Aorta (tissue), 5 donors: ENCODE measurements at places on chromosomes 3 and 15. TPM values are rescaled to one million over a fixed set of nuclear protein-coding genes. Genes with fewer than 3 reads are reported as not detected.

GRCh38 chr3:32237670-32238452 lies 619 bp upstream of the CMTM8 start:
- no peak overlapping the region for H3K27ac ChIP-seq
- no peaks in the 10 kb centered on the region for H3K4me1 ChIP-seq
- peak; percentile 78 for DNase-seq
- H3K27me3 ChIP-seq, result no peaks in the 10 kb centered on the region
- H3K36me3 ChIP-seq, result no peaks in the 10 kb centered on the region

DNA sequence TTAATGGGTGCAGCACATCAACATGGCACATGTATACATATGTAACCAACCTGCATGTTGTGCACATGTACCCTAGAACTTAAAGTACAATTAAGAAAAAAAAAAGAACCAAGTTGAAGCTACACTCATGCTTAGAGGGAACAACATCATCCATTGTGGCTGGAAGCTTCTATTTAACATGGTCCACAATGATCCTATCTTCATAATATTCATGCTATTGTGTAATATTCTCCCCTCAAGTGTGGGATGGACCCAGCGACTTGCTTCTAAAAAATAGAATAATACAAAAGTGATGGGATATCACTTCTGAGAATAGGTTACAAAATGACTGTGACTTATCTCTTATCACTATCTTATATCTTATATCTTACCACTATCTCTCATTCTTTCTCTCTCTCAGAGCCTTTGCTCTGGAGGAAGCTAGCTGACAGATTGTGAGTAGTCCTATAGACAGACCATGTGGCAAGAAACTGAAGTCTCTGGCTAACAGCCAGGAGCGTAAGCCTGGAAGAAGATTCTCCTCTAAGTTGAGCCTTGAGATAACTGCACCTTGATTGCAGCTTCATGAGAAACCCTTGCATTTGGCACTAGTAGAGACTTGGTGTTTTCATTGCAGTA lies 198.5 kb upstream of the MRPL3 start:
- DNase-seq, result no peak
- no peak overlapping the region for H3K27ac ChIP-seq

DNA sequence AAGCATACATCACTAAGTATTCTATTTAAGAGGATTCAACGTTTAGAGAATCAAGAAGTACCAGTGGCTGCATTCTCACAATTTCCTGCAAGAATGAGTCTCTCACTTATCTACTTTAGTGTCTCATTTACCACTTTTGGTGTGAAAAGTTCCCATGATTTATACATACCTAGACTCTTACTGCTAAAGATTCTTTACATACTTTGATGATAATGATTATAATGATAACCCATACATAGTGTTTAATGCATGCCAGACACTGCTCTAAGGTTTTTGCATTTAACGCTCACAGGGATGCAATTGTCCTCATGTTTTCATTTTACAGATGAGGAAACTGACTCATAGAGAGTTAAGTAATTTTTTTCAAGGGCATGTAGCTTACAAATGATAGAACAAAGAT lies 133.6 kb downstream of the TMEM108 start:
- H3K27me3 ChIP-seq, result no peaks in the 10 kb centered on the region
- no peak for DNase-seq
- no peak overlapping the region for H3K27ac ChIP-seq
- H3K4me1 ChIP-seq, result no peaks in the 10 kb centered on the region
- H3K36me3 ChIP-seq, result no peaks in the 10 kb centered on the region

Gene ATP10A
- total RNA-seq, result 55.0 TPM

Gene ATP13A5
- total RNA-seq, result not detected

GRCh38 chr15:74200871-74201419 lies 1.6 kb downstream of the STRA6 start:
- DNase-seq, result no peak
- H3K4me3 ChIP-seq, result no peak overlapping the region
- no peaks in the 10 kb centered on the region for H3K4me1 ChIP-seq

- DNase-seq, result no peak
- no peaks in the 10 kb centered on the region for H3K4me1 ChIP-seq
- H3K4me3 ChIP-seq, result no peak overlapping the region
- H3K27ac ChIP-seq, result no peak overlapping the region
- no peaks in the 10 kb centered on the region for H3K27me3 ChIP-seq
- H3K36me3 ChIP-seq, result no peaks in the 10 kb centered on the region
These were observed 283.3 kb upstream of the RGMA start for GRCh38 chr15:93372208-93372864.

- H3K27ac ChIP-seq, result no peak overlapping the region
- no peaks in the 10 kb centered on the region for H3K36me3 ChIP-seq
- H3K27me3 ChIP-seq, result no peaks in the 10 kb centered on the region
- DNase-seq, result no peak
- H3K4me1 ChIP-seq, result no peaks in the 10 kb centered on the region
- no peak overlapping the region for H3K4me3 ChIP-seq
These were observed 27.6 kb downstream of the FOXL2 start for GRCh38 chr3:138919325-138919724.

- H3K36me3 ChIP-seq, result no peaks in the 10 kb centered on the region
- H3K4me3 ChIP-seq, result no peak overlapping the region
- no peaks in the 10 kb centered on the region for H3K27me3 ChIP-seq
- DNase-seq, result no peak
These were observed 52.9 kb downstream of the GASK1A start for GRCh38 chr3:43031889-43032545.

- peaks cover 10% of the 10 kb centered on the region for H3K4me1 ChIP-seq
- H3K36me3 ChIP-seq, result peaks cover 2% of the 10 kb centered on the region
- peak overlapping the region; percentile 4 for H3K27ac ChIP-seq
- H3K27me3 ChIP-seq, result no peaks in the 10 kb centered on the region
These were observed 53.9 kb downstream of the RLBP1 start for GRCh38 chr15:89167267-89168176.

DNA sequence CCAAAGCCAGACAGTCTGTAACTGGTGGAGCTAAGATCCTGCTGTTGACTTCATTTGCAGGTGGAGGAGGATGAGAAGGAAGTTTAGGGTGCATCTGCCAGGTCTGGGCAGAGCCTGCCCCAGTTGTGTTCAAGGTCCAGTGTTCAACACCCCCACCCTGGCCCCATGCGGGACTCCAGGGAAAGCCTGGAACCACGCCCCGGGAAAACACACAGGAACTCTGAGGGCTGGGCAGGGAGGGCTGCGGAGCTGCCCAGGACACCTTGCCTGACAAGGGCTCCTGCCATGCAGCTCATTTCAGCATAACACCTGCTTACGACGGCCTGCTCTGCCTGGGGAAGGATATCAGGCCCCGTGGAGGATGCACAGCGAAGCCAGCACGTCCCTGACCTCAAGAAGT lies 286.3 kb downstream of the XXYLT1 start:
- H3K4me1 ChIP-seq, result no peaks in the 10 kb centered on the region
- no peak overlapping the region for H3K4me3 ChIP-seq
- H3K36me3 ChIP-seq, result no peaks in the 10 kb centered on the region
- no peak overlapping the region for H3K27ac ChIP-seq

- peaks cover 12% of the 10 kb centered on the region for H3K36me3 ChIP-seq
- DNase-seq, result no peak
- no peaks in the 10 kb centered on the region for H3K4me1 ChIP-seq
- no peaks in the 10 kb centered on the region for H3K27me3 ChIP-seq
These were observed at the start of gene GRAMD2A for GRCh38 chr15:72197460-72198355. Gene GRAMD2A (minus strand): TSS chr15:72197787.

- H3K4me3 ChIP-seq, result no peak overlapping the region
- no peaks in the 10 kb centered on the region for H3K4me1 ChIP-seq
- H3K36me3 ChIP-seq, result peaks cover 11% of the 10 kb centered on the region
- DNase-seq, result no peak
- H3K27me3 ChIP-seq, result no peaks in the 10 kb centered on the region
These were observed 14.9 kb downstream of the CCDC32 start for GRCh38 chr15:40549894-40550293.

GRCh38 chr3:16898595-16899395 lies 14.0 kb downstream of the PLCL2 start:
- no peaks in the 10 kb centered on the region for H3K27me3 ChIP-seq
- H3K4me1 ChIP-seq, result no peaks in the 10 kb centered on the region
- DNase-seq, result no peak
- no peak overlapping the region for H3K27ac ChIP-seq

DNA sequence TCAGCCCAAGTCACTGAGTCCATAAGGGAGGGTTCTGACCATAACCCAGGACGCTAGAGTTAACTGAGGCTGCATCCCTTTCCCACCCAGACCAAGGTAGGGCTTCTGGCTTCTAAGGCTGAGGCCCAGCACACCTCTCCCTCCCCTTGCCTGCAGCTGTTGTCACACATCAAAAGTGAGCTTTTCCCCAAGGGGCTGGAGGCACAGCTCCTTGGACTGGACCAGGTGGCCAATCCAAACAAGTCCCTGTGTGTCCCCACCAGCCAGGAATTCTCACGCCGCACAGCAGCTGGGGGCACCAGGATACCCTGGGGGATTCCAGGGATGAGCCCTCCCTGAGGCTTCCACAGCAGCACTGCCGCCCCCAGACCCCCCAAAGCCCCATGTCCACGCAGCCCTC lies 22.3 kb upstream of the ISLR2 start:
- H3K4me3 ChIP-seq, result no peak overlapping the region
- H3K4me1 ChIP-seq, result no peaks in the 10 kb centered on the region
- H3K36me3 ChIP-seq, result no peaks in the 10 kb centered on the region
- H3K27me3 ChIP-seq, result no peaks in the 10 kb centered on the region
- no peak for DNase-seq

- no peaks in the 10 kb centered on the region for H3K36me3 ChIP-seq
- no peaks in the 10 kb centered on the region for H3K27me3 ChIP-seq
- H3K4me3 ChIP-seq, result no peak overlapping the region
- H3K27ac ChIP-seq, result no peak overlapping the region
- no peak for DNase-seq
- H3K4me1 ChIP-seq, result peaks cover 18% of the 10 kb centered on the region
These were observed 22.5 kb downstream of the MBNL1 start for GRCh38 chr3:152291238-152291637.

GRCh38 chr3:146214493-146214892 lies 36.4 kb downstream of the PLSCR4 start:
- H3K27ac ChIP-seq, result no peak overlapping the region
- H3K36me3 ChIP-seq, result no peaks in the 10 kb centered on the region
- H3K4me1 ChIP-seq, result no peaks in the 10 kb centered on the region
- DNase-seq, result no peak

- no peaks in the 10 kb centered on the region for H3K36me3 ChIP-seq
- no peak overlapping the region for H3K27ac ChIP-seq
- no peak for DNase-seq
These were observed 152.6 kb downstream of the DPH6 start for GRCh38 chr15:35393398-35393797.

GRCh38 chr3:13528217-13528867 lies 20.6 kb upstream of the FBLN2 start:
- H3K36me3 ChIP-seq, result no peaks in the 10 kb centered on the region
- peak; percentile 33 for DNase-seq
- H3K4me3 ChIP-seq, result no peak overlapping the region
- no peaks in the 10 kb centered on the region for H3K27me3 ChIP-seq
- no peaks in the 10 kb centered on the region for H3K4me1 ChIP-seq
- H3K27ac ChIP-seq, result no peak overlapping the region

DNA sequence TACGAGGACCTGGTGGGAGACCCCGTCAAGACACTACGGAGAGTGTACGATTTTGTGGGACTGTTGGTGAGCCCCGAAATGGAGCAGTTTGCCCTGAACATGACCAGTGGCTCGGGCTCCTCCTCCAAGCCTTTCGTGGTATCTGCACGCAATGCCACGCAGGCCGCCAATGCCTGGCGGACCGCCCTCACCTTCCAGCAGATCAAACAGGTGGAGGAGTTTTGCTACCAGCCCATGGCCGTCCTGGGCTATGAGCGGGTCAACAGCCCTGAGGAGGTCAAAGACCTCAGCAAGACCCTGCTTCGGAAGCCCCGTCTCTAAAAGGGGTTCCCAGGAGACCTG lies 2.5 kb downstream of the CHST2 start:
- DNase-seq, result no peak
- no peak overlapping the region for H3K27ac ChIP-seq
- no peak overlapping the region for H3K4me3 ChIP-seq
- H3K4me1 ChIP-seq, result no peaks in the 10 kb centered on the region
- no peaks in the 10 kb centered on the region for H3K27me3 ChIP-seq

Gene FSIP1
- 1.2 TPM for total RNA-seq

- DNase-seq, result peak; percentile 64
- no peaks in the 10 kb centered on the region for H3K27me3 ChIP-seq
- H3K27ac ChIP-seq, result no peak overlapping the region
- H3K36me3 ChIP-seq, result no peaks in the 10 kb centered on the region
- H3K4me3 ChIP-seq, result no peak overlapping the region
- H3K4me1 ChIP-seq, result no peaks in the 10 kb centered on the region
These were observed 13.3 kb downstream of the SH2D7 start for GRCh38 chr15:78105476-78106241.

GRCh38 chr3:149366941-149367840 lies 10.3 kb downstream of the TM4SF1 start:
- peaks cover 4% of the 10 kb centered on the region for H3K36me3 ChIP-seq
- no peaks in the 10 kb centered on the region for H3K27me3 ChIP-seq
- no peaks in the 10 kb centered on the region for H3K4me1 ChIP-seq
- no peak overlapping the region for H3K4me3 ChIP-seq
- H3K27ac ChIP-seq, result no peak overlapping the region

DNA sequence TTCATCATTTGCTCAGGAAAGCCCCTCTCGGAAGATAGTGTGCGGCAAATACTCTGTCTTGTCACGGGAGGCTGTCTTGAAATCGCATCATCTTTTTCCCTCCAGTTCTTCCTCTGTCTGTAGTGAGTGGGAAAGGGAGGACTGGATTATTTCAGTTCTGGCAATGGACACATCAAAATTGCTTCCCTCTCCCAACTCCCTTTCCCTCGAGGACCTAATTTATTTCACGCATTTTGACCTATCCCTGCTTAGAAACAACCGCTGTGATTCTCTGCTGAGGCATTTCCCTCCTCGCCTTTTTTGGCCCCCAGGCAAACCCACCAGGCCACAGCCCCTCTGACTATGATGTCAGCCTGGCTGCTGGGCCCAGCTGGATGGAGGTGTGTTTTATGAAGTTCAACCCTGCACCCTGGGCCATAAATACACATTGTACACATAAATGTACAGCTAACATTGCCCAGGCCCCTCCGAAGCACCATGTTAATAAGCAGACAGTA lies 138.7 kb upstream of the LRTM1 start:
- no peaks in the 10 kb centered on the region for H3K36me3 ChIP-seq
- H3K4me1 ChIP-seq, result no peaks in the 10 kb centered on the region
- H3K4me3 ChIP-seq, result no peak overlapping the region
- H3K27ac ChIP-seq, result no peak overlapping the region
- H3K27me3 ChIP-seq, result no peaks in the 10 kb centered on the region
- DNase-seq, result no peak

- H3K4me1 ChIP-seq, result no peaks in the 10 kb centered on the region
- no peaks in the 10 kb centered on the region for H3K27me3 ChIP-seq
- no peak overlapping the region for H3K4me3 ChIP-seq
These were observed 4.8 kb downstream of the SIDT1 start for GRCh38 chr3:113537155-113537554.

DNA sequence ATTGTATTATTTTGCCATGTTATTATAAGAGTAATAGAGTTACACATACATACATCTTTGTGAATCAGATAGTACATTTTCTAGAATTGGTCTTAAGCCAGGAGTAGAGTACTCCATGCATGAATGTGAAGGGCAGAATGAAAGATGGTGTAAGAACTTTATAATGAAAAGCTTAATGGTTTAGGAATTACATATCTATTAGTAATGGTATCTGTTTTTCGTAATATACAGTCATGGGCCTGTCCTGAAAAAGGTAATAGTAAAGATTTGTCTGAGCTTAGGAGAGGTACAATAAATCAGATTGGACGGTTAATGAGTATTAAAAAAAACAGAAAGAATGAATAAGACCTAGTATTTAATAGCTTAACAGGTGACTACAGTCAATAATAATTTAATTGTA lies 118.2 kb upstream of the PRTG start:
- no peaks in the 10 kb centered on the region for H3K4me1 ChIP-seq
- H3K4me3 ChIP-seq, result no peak overlapping the region
- H3K27ac ChIP-seq, result no peak overlapping the region
- peaks cover 1% of the 10 kb centered on the region for H3K36me3 ChIP-seq

GRCh38 chr3:105967117-105967516 lies 98.3 kb upstream of the CBLB start:
- no peak overlapping the region for H3K4me3 ChIP-seq
- H3K27ac ChIP-seq, result no peak overlapping the region
- no peaks in the 10 kb centered on the region for H3K36me3 ChIP-seq
